Cardiac septum (tissue), 1 donor: ENCODE measurements at places on chromosomes 12 and 14.
A peak's percentile ranks its signal among the peaks of the same experiment; 100 is the strongest.

- DNase-seq = no peak
These were observed 16.0 kb downstream of the RERGL start for GRCh38 chr12:18074001-18074400.

GRCh38 chr12:53843545-53843944 is 91.8 kb upstream of the CISTR start:
- no peak for DNase-seq

GRCh38 chr12:84537666-84538065 is 374.9 kb downstream of the SLC6A15 start:
- DNase-seq = no peak

DNA sequence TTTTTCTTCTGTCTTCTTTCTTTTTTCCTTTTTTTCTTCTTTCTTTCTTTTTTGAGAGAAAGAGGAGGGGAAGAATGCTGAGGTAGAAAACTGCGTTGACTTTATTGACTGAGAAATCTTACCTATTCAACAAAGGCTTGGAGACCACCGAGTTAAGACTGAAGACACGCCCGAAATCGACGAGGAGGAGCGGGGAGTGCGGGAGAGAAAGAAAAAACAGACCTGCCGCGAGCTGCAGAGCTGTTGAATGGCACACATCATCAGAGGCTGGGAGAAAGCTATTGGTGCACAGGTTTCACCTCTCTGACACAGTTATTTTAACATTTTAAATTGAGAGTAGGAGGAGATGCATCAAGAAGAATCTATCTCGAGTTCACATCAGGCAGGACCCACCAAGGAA is 5.1 kb downstream of the ASCL1 start:
- no peak for DNase-seq

- DNase-seq = peak; percentile 36
These were observed 9.8 kb downstream of the DLK1 start for GRCh38 chr14:100736269-100737180.

- no peak for DNase-seq
These were observed 435.2 kb upstream of the DCN start for GRCh38 chr12:91617818-91618217.

- no peak for DNase-seq
These were observed 192.4 kb downstream of the TMX1 start for GRCh38 chr14:51432302-51432948.

GRCh38 chr12:97982684-97983083 is 520.1 kb downstream of the RMST start:
- no peak for DNase-seq

GRCh38 chr14:74213907-74214803 is 25.1 kb upstream of the VSX2 start:
- no peak for DNase-seq

- DNase-seq = no peak
These were observed 157.4 kb downstream of the FBXL14 start for GRCh38 chr12:1436981-1437380.

GRCh38 chr12:66210840-66211239 is 21.8 kb downstream of the IRAK3 start:
- DNase-seq = no peak

DNA sequence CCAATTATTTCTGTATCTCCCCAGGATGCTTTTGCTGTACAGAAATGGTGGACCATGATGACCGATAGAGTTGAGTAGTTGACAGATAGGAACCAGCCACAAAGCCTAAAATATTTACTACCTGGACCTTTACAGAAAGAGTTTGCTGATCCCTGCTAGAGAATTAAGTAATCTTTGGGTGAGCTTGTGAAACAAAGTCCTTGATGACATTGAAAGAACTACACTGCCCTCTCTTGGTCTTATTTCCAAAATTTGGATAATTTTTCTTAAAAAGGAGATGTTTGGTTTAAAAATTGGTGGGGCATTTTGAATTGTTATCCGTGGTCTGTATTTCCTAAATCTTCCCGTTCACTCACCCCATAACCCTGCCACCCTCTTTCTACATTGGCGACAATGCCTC is 13.7 kb upstream of the TCTN1 start:
- no peak for DNase-seq

- DNase-seq = no peak
These were observed 1.8 kb upstream of the BTG1 start for GRCh38 chr12:92147491-92147890.

DNA sequence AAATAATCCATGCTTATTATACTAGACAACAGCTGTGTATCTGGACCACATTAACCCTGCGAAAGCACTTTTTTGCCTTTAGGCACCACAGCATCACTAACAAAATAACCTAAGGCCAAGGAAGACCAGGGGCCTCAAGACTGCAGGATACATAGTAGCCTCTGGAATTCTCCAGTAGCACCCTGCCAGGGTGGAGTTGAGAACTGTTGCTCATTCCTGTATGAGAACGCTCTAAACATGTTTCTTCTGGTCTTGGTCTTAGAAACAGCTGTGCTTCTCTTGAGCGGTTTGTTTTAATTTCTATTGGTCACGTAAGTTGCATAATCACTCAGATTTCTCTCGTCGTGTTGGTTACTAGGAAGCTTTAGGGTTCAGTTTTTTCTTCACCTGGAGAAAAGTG is 7.9 kb downstream of the B4GALNT3 start:
- DNase-seq = no peak

- no peak for DNase-seq
These were observed 12.4 kb downstream of the COPZ1 start for GRCh38 chr12:54337280-54337842.

DNA sequence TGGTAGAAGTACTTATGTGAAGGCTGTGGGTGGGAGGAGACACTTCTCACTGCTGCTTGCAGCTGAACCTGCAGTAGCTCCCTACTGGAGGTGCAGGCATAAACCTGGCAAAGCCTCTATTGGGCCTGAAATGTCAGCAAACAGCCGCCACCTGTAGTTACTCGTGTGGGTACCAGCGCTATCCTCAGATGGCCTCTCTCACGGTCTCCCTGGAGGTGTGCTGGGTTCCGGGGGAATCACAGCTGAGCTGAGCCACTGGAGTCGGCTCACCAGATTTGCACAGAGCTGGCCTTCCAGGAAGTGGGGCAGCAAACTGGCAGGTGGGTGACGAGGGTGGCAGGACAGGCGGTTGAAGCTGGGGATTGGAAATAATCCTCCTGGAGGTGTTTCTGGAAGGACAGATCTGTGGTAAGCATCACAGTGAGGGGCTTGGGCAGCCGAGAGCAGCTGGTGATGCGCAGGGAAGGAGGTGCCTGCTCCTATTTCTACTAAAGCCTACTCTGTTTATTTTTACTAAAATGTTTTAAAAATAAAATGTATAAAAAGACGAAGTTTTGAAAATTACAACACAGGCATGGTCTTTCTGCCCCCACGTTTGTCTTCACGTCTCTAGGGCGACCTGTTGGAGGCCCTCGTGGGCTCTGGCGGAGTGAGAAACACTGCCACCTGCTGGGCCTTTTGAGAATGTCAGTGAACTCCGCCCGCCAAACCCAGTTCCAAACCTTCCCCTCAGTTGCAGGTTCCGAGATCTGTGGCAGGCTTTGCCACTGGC is 67.8 kb upstream of the PLEKHG3 start:
- DNase-seq = peak; percentile 82

DNA sequence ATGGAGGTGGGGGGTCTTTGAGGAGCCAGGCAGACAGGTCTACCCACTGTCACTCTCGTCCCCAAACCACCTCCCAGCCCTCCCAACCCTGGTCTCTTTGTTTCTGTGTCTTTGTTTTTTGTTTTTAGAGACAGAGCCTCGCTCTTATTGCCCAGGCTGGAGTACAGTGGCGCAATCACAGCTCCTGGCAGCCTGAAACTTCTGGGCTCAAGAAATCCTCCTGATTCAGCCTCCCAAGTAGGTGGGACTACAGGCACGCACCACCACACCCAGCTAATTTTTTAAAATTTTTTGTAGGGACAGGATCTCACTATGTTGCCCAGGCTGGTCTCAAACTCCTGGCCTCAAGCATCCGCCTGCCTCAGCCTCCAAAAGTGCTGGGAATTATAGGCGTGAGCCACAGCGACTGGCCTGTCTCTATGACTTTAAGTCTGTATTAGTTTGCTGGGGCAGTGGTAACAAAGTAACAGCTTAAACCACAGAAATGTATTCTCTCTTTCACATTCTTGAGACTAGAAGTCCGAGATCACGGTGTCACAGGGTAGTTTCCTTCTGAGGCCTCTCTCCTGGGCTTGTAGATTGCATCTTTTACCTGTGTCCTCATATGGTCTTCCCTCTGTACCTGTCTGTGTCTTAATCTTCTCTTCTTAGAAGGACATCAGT is 26.1 kb downstream of the DTX1 start:
- no peak for DNase-seq

- no peak for DNase-seq
These were observed 1560.7 kb upstream of the TMEM132C start for GRCh38 chr12:126706300-126706699.

- DNase-seq = no peak
These were observed 179.6 kb downstream of the TMTC2 start for GRCh38 chr12:82866227-82866775.

GRCh38 chr12:127888943-127889719 is 377.8 kb upstream of the TMEM132C start:
- DNase-seq = no peak

GRCh38 chr12:5033883-5034282 is 9.8 kb upstream of the KCNA5 start:
- no peak for DNase-seq

DNA sequence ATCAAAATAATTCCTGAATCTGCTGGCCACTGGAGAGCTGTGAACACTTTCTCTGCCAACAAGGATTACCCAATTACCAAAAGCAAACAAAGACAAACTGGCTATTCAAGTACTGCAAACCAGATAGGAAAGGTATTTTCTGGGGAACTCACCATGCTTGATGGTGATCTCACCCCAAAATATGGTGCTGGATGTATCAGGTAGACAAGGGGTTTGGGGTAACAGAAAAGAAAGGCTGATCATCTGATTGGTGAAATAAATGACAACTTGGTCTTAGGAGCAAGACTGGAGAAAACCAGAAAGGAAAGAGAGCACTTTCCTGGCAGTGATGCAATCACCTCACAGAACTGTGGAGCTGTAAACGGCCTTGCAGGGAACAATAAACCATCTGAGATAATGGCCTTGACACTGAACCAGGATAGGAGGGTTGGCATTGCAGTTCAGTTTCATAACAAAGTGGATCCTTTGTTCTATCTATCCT is 31.0 kb upstream of the NPFF start:
- DNase-seq = no peak

- no peak for DNase-seq
These were observed 415.6 kb downstream of the MDGA2 start for GRCh38 chr14:47259796-47260195.

- no peak for DNase-seq
These were observed 5.7 kb downstream of the PHLDA1 start for GRCh38 chr12:76025601-76026575.

GRCh38 chr14:61569812-61570548 is 125.3 kb upstream of the HIF1A start:
- peak; percentile 91 for DNase-seq

GRCh38 chr12:115227137-115227615 is 543.2 kb upstream of the TBX3 start:
- no peak for DNase-seq

- no peak for DNase-seq
These were observed 4.3 kb upstream of the TRAF3 start for GRCh38 chr14:102772781-102773570.

DNA sequence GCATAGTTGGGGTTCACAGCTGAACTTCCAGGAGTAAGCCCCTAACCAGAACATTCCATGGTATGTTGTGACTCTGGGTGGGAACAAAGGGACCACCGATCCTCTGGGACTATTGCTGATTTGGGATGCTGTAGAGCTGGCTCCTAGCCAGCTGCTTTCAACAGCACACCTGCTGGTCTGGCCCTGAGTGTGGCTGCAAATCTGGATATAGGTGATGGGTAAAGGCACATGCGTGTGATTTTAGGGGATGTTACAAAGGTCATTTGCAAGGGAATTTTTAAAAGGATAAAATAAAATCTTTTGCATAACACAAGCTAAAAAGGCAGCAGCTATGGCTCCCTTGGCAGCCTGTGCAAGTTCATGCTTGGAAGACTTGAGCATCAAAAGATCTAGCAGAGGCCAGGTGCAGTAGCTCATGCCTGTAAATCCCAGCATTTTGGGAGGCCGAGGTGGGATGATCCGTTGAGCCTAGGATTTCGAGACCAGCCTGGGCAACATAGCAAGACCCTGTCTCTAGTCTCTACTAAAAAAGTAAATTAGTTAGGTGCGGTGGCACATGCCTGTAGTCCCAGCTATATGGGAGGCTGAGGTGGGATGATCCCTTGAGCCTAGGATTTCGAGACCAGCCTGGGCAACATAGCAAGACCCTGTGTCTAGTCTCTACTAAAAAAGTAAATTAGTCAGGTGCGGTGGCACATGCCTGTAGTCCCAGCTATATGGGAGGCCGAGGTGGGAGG is 1.6 kb downstream of the ALDH2 start:
- DNase-seq = no peak

DNA sequence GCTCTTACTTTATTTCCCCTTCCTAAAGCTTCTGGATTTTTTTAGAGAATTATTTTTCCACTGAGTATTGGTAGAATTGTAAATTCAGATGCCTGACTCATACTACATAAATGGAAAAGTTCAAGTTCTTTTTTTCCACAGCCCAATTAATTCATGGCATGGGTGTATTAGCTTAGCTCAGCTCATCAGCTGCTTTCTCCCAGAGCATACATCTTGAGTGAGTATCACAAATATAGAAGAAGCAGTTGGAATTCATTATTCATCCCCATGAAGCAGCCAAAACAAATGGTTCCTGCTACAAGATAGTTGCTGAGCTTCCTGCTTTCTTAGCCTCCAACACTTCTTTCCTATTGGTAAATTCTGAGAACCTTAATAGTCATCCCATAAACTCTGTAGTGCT is 105.1 kb downstream of the C12orf50 start:
- no peak for DNase-seq

GRCh38 chr12:62730649-62731048 is 204.3 kb downstream of the PPM1H start:
- DNase-seq = no peak

DNA sequence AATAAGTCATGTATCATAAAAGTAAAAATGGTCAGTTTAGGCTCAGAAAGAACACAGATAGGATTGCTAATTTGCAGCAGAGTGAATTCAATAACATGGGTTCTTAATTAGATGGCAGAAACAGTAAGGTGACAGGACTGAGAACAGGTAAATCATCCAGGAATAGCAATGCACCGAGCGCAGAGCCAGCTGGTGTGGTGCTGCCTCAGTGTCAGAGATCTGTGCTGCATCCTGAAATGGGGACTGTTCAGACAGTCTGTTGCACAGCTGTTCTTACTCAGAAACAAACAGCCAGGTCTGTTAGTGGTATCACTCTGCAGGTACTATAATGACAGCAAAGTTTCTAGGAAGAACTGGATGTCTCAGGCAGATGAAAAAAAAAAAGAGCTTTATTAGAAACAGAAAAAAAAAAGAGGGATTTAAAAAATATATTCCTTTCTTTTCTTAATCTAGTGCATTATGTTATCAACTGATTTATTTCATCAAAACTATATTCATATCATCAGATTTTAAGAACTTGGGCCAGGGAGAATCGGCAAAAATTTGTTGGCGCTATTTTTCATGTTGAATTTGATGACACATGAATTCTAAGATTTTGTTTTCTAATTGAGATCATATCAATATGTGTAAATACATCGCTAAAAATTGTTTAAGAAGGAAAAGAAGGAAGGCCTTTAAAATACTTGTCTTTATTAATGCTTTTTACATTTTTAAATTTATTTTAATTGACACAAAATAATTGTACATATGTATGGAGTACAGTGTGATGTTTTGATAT is 501.8 kb downstream of the PRKD1 start:
- DNase-seq = no peak

GRCh38 chr14:72499746-72500145 is 394.2 kb downstream of the DPF3 start:
- no peak for DNase-seq

- no peak for DNase-seq
These were observed 11.3 kb downstream of the DDX51 start for GRCh38 chr12:132132609-132133430.

GRCh38 chr14:58650857-58651256 is 13.1 kb downstream of the DACT1 start:
- no peak for DNase-seq
